Hematopoietic multipotent progenitor cell (in vitro differentiated cells): ENCODE measurements at places on chromosomes 13 and 19.

DNA sequence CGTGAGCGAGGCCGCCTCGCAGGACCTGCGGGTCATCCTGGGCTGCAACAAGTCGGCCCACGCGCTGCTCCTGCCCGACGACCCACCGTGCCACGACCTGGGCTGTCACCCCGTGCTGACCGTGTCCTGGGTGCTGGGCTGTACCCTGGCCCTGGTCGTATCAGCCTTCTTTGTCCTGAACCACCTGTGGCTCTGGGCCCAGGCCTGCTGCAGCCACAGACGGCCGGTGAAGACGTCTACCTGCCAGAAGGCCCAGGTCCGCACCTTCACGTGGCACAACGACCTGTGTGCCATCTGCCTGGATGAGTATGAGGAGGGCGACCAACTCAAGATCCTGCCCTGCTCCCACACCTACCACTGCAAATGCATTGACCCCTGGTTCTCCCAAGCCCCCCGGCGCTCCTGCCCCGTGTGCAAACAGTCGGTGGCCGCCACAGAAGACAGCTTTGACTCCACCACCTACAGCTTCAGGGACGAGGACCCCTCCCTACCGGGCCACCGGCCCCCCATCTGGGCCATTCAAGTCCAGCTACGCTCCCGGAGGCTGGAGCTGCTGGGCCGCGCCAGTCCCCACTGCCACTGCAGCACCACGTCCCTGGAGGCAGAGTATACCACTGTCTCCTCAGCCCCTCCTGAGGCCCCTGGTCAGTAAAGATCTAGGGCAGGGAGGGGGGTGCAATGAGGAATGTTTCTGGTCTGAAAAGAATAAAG, 1.1 kb downstream of the ZNRF4 start:
- DNase-seq, result no peak

GRCh38 chr13:34037636-34038540, 219.9 kb downstream of the RFC3 start:
- no peak for DNase-seq

DNA sequence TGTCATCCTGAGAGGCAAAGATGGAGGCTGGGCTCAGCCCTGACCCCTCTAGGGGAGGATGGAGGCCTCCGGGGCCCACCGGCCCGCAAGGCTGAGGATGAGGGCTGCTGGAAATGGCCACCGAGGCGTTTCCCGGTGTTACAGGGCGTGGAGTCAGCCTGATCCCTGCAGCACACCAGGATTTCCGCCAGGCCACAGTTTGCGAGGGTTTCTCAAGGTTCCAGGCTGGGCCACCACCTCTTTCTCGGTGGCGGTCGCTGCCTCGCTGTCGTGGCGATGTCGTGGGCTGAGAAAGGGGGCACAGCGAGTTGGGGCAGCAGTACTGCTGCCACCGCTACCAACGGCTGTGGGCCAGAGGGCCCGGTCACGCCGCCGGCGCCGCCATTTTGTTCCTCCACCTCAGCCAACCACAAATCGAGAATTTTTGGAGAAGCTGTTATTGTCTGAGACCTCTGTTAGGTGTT, at the start of gene CSNK1A1L:
CSNK1A1L (minus strand) TSS at position 414 of the 464 bp plus-strand sequence; CDS start at position 6, 408 bp downstream.
- no peak for DNase-seq

GRCh38 chr13:50731400-50731799, 112.1 kb downstream of the DLEU7 start:
- no peak for DNase-seq

DNA sequence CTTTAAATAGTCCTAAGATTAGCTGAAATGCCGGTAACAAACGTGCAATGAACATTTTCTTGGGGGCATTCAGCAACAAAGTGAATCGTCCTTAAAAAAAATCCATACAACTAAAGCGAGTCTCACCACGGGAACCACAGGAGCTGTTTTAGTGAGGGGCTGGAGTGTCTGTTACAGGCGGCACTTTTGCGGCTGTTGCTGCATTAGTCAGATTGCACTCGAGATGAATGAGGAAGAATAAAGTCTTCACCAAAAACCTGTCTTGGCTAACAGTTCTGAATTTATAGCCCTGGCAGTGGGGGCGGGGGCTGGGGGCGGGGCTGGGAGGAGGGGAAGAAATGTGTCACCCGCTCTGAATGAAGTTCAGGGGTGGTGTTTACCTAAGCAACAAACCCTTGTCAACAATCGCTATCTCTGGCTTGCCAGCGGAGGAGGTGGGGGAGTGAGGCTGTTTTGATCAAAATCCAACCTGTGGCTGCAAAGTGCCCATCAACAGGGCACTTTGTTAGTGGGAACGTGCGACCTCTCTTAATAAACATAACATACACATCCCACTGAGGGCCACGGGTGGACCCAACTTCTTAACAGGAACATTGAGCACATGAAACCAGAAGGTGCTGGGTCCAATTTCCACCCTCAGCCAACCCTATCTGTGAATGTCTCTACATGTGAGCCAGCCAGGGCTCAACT, 44.5 kb downstream of the RFX2 start:
- DNase-seq, result no peak

DNA sequence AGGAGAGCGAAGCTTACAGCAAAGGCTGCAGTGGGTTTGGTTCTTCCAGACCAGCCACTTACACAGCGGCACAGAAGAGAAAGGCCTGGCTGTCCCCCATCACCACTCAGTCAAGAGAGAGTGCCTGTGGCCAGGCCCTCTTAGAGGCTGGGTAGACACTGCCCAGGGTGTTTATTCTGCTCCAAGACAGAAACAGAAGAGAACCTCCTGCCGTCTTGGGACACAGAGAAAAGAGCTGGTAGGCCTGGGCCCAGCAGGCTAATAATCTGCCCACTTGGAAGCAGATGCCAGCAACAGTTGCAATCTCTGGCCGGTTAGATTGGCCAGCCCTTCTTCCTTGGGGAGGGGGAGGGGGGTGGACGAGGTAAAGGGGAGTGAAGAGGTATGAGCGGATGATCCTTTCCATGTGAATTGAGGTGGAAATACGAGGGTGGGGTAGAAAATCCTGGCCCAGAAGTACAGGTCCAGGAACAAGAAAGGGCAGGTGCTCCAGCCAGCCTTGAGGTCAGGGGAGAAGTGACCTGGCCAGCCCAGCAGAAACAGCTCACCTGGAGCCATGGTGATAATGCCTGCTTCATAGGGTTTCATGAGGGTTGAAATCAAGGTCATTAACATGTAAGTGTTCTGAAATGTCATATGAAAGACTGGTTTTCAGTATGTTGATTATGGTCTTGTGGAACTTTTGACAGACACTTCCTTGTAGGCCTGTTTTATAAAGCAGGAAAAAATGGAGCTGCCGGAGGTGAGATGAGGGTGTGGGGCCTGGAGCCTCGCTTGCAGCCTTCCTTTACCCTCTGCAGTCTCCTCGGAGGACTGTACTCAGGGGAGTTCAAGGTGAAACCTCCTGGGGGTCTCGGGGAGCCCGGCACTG, 116.9 kb downstream of the SIPA1L3 start:
- DNase-seq, result no peak
